ENCODE measurements at places on chromosomes 3 and 15.

DNA sequence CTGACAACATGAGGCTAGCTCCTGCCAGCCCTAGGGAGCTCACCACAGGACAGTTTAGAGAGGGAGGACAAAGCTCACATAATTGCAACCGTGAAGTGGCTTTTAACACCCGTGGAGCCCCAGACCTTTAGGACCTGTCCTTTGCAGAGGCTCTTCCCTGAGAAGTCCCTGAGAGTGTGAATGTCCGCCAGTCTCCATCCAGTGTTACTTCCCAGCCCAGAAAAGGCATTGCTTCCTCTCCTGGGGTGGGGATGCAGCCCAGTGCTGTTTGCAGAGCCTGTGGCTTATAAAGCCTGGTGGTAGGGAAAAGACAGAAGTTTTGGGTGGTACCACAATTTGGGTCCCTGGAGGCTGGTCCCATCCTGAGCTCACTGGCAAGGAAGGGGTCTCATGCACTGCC, 182.0 kb downstream of the SLCO3A1 start:
- no peak for DNase-seq

DNA sequence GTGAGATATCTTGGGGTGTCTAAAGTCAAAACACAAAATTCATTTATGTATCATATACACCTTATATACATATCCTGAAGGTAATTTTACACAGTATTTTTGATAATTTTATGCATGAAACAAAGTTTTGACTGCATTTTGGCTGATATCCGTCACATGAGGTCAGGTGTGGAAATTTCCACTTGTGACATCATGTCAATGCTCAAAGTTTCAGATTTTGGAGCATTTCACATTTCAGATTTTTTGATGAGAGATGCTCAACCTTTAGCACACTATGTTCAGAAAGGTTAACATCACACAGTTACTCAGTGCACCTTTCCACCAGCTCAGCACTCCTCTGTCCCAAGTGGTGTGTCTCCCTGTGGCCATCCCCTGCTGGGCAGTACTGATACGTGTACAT, 37.7 kb upstream of the CPB1 start:
- no peak for DNase-seq

GRCh38 chr15:82134461-82134860, 88.6 kb upstream of the MEX3B start:
- DNase-seq, result no peak

- no peak for DNase-seq
Measured at GRCh38 chr3:25723802-25724201, 59.1 kb upstream of the TOP2B start.

GRCh38 chr3:120429921-120430361, 20.9 kb downstream of the FSTL1 start:
- no peak for DNase-seq

DNA sequence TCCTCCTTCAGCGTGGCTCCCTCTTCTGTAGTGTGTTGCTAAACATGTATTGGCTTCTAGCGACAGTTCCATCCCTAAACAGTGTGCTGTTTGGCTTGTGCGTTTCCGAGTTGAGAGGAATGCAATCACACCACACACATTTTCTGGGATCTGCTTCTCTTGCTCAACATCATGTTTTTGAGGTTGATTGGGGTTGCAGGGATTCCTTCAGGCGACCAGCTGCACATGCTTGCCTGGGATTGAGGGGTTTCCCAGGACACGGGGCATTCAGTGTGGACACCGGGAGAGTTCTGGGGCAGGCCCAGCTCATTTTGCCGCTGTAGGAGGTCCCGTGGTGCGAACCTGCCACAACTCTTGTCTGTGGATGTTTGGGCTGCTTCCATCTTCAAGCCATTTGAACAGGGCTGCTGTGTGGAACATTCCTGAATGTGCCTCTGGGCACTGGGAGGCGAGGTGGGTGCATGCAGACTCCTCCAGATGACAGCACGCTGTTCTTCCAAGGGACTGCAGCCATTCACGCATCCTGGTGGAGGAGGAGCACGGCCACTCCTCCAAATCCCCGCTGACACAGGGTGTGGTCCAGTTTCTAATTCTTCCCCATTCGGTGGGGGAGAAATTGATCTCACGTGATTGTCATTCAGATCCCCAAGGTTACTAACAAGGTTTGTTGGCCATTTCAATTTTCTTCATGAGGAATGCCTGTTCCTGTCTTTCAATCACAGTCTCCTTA, 82.8 kb downstream of the PLXNA1 start:
- DNase-seq, result no peak

- no peak for DNase-seq
Measured at GRCh38 chr3:191426311-191426710, 34.7 kb upstream of the PYDC2 start.

GRCh38 chr15:25525741-25526140, 86.9 kb upstream of the UBE3A start:
- DNase-seq, result no peak

DNA sequence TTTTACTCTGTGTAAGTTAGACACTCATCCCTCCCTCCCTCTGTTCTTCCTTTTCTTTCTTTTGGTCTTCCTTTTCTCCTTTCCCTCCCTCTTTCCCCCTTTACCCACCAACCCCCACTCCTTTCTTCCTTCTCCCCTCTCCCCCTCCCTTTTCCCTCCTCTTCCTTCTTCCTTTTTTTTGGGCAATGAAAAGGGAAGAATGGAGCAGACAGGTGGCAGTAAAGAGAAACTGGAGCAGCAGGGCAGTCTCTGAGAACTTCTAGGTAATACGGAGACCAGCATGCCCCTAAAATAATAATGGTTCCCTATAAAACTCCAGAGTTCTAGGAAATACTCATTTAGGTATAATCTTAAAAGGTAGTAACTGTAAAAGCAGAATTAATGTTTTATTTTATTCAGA, 11.4 kb upstream of the GPR171 start:
- no peak for DNase-seq

- DNase-seq, result no peak
Measured at GRCh38 chr3:117873249-117873600, 1161.4 kb downstream of the IGSF11 start.

- DNase-seq, result no peak
Measured at GRCh38 chr3:126167566-126167965, 12.8 kb downstream of the ALDH1L1 start.

DNA sequence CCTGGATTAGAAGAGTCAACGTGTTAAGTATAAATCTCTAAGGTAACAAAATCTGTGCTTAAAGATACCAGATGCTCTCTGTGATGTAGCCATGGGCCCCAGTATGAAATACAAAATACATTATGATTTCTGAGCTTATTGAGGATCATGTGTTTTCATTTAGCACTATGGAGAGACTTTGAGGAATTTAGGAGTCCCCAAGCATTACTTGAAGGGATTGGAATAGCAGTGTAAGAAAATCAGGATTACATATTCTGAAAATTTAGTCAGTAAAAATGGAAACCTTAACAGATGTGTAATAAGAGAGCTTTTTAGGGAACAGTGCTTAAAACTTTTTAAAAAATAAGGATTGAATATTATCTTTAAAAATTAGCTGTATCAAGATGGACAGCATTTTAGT, 35.5 kb downstream of the ECT2 start:
- DNase-seq, result no peak

DNA sequence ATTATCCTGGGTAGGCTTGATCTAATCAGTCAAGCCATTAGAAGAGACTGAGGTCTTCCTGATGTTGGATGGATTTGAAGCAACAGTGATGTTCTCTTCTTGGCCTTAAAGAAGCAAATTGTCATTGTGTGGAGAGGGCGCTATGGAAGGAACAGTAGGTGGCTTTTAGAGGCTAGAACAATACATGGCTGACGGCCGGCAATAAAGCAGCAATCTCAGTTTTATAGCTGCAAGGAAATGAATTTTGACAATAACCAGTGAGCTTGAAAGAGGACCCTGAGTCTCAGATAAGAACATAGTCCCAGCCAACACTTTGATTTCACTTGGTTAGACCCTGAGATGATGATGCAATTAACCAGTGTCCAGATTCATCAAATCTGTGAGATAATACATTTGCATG, 302.1 kb downstream of the NSUN3 start:
- no peak for DNase-seq

DNA sequence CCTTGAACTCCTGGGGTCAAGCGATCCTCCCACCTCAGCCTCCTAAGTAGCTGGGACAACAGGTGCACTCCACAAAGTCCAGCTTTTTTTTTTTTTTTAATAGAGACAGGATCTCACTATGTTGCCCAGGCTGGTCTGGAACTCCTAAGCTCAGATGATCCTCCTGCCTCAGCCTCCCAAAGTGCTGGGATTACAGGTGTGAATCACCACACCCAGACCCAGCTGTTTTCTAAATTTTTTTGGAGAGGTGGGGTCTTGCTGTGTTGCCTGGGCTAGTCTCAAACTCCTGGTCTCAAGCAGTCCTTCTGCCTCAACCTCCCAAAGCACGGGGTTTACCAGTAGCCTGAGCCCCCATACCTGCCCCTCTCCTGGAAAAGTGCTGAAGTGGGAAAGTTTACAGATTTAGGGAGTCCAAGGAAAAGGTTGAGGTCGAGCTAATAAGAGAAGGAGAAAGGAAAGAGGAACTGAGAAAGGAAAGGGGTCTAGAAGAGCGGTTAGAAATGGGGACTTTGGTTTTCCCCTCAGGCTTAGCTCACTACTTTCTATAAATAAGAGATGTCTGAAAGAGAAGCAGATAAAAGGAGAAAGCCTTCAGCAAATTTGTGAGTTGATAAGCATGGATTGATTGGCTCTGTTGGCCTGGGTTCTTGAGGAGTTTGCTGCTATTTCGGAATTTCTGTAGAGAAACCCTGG, 23.6 kb downstream of the UBE2E1 start:
- no peak for DNase-seq

DNA sequence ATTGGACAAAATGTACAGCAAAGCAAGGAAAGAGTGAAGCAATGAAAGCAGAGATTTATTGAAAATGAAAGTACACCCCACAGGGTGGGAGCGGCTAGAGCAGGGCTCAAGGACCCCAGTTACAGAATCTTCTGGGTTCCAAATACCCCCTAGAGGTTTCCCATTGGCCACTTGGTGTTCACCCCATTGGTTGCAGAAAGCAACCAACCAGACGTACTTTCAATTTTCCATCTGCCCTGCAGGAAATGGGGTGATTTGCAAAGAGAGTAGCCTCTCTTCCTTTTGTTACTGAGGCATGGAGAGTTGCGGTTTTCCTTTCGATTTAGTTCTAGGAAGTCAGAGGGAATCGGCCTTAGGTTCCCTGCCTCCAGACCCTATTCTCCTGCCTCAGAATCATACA, 2.4 kb downstream of the PML start:
- no peak for DNase-seq

- DNase-seq, result no peak
Measured at GRCh38 chr3:130420466-130420865, 75.0 kb downstream of the COL6A5 start.

GRCh38 chr3:10635446-10636076, 130.2 kb upstream of the ATP2B2 start:
- no peak for DNase-seq

- DNase-seq, result no peak
Measured at GRCh38 chr3:128341659-128342395, 124.9 kb downstream of the DNAJB8 start.

- no peak for DNase-seq
Measured at GRCh38 chr3:3551981-3552380, 247.2 kb upstream of the LRRN1 start.

- no peak for DNase-seq
Measured at GRCh38 chr15:44735482-44736180, 697 bp upstream of the TRIM69 start.

GRCh38 chr3:190319660-190320059, 2.6 kb downstream of the CLDN1 start:
- no peak for DNase-seq

- DNase-seq, result no peak
Measured at GRCh38 chr15:47184908-47185801, 532.1 kb upstream of the SEMA6D start.
